ENCODE measurements at places on chromosomes 5 and 9. TPM values are rescaled to one million over a fixed set of nuclear protein-coding genes. Genes with fewer than 3 reads are reported as not detected.

- no peak for DNase-seq
Measured at GRCh38 chr5:163459462-163459818, 462 bp downstream of the NUDCD2 start.

DNA sequence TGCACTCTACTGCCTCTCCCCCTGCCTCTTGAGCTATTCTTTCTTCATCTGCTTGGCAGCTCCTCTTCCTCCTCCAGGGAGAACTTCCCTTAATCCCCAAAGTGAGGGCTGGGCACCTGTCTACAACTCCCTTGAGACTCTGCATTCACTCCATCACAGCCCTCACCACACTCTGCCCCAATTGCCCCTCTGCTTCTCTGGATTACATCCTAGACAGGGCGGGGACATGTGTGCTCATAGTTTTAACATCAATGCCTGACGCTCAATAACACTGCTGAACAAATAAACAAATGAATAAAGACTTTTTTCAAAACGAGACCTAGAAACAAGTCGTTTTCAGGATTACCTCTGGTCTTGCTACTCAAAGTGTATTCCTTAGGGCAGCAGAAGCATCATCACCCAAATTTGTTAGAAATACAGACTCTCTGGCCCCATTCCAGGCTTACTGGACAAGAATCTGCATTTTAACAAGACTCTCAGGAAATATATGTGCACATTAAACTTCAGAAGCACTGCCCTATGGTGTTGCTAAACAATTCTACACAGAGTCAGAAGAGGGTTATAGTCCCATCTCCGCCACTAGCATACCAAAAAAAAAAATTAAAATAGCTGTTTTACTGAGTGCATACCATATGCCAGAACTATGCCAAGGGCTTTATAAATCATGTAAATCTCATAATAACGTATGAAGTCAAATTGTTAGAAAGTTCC, 115.6 kb downstream of the CDK5RAP2 start:
- DNase-seq = no peak

PIP5K1B gene
- not detected for total RNA-seq

- DNase-seq = no peak
Measured at GRCh38 chr5:132059696-132060500, 557 bp upstream of the IL3 start.

DNA sequence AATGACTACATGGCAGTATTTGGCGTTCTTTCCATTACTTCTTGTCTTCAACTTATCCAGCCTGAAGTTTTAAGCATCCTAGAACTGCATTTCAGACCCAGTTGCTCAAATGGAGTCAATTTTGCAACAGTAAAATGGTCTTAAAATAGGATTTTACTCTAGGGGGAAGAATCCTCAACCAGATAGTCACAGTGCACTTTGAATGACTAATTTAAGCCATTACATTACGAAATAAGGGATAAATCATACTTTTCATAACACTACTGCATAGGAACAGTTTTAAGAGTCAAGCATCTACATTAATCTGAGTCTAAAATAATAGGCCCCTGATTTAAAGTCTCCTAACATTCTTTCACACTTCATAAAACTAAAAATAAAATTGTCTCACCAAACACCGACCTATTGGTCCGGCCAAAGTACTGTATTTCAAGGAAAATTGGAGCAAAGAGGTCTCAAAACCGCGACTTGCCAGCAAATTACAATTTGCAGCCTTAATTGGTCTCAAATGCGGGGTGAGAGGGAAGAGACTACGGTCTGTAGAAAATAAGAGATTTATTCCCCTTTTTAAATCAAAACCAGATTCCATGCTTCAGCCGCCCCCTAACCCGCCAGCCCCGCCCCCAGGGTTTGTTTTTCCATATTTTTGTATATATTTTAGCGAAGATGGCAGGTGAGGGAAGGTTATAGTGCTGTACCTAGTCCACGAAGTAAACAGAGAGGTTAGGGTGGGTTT, 1.2 kb upstream of the SMARCA2 start:
- no peak for DNase-seq

HSD17B3 gene
- not detected for total RNA-seq

DNA sequence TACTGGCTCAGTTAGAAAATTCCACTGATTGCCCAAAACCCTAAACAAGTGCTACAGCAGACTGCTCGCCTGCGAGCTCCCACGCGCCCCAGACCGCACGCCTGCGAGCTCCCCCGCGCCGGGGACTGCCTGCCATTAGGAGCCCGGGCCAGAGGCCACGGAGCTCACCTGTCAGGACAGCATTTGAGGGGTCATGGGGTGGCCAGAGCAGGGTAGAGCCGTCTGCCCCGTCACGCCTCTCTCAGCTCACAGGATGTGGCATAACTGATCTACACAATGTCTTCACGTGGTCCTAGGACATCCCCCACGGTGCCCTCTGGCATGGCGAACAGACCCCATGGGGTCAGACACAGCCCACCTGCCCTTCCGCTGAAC, 29.1 kb upstream of the LRRC14B start:
- no peak for DNase-seq

- DNase-seq = peak; percentile 90
Measured at GRCh38 chr5:149135536-149136201, 5.6 kb upstream of the ABLIM3 start.

ENHO gene
- total RNA-seq = not detected

DNA sequence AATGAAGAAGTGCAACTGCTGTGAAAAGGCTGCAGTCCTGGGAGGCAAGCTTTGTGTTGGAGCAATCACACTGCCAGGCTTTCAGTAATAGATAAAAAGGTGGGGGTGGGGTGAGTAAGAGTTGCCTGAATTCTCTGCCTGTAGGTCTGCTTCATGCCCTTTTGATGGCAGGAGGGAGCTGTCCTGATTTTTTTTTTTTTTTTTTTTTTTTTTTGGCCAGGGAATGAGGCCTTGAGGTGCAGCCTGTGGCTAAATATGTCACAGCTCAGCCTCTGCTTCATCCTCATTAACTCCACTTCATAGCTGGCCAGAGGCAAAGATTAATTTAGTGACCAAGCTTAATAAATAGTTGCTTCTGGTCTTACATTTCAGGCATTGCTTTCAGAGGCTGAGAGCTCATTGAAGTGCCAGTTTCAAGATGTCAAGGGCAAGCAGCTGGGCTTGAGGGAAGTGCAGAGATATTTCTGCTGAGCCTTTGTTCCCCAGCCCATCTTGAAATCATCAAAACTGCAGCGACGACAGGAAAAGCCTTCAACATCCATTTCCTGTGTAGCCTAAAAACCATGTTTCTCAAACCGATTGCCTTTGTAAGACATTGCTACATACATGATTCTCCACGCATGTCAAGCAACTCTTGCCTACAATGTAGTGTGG, 134.7 kb downstream of the MACIR start:
- no peak for DNase-seq

DNA sequence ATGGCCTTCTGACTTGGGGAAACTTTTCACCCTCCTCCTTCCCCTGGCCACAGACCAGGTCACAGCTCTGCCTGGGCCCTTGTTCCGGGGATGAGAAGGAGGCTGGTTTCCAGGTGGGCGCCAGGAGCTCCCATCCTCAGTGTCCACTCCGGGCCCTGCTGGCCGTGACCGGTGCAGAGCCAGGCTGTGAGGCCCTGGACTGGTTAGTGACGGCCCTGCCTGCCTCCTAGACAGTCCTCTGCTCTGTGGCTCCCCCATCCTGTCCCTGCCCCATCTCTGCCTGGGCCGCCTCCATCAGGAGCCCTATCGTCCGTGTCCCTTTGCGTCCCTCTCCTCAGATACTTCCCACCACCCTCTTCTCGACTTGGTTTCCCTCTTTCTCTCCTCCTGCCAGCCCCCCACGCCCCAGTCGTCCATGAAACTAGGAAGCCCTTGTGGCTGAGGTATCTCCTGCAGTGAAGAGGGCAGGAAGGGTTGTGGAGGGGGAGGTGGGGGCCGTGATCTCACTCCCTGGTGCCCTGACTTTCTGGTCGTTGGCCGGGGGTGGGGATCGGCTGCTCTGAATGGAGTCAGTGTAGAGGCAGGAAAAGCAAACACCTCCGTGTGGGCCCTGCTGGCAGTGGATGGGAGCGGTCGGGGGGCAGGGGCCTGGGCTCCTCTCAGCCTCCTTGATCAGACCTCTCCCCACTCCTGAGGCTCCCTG, 15.4 kb upstream of the CERCAM start:
- no peak for DNase-seq

MYO10 gene
- total RNA-seq = 99.8 TPM

GRCh38 chr9:16289639-16290038, 580.8 kb downstream of the BNC2 start:
- DNase-seq = no peak

GRCh38 chr9:129413537-129414376, 207.1 kb downstream of the C9orf50 start:
- DNase-seq = peak; percentile 98

IL5 gene
- total RNA-seq = not detected

DNA sequence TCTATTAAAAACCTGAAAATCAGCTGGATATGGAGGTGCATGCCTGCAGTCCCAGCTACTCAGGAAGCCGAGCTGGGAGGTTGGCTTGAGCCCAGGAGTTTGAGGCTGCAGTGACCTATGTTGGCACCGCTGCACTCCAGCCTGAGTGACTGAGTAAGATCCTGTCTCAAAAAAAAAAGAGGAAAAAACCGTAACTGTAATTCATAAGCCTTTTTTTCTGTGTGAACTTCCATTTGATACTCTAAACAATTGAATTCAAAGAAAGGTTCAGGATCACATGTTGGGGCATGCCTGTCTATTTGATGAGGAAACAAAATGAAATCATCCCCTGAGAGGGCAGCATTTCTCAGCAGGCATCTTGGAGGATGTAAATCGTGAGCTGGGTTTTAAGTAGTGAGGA, 38.8 kb downstream of the ITGA2 start:
- peak; percentile 94 for DNase-seq

DNA sequence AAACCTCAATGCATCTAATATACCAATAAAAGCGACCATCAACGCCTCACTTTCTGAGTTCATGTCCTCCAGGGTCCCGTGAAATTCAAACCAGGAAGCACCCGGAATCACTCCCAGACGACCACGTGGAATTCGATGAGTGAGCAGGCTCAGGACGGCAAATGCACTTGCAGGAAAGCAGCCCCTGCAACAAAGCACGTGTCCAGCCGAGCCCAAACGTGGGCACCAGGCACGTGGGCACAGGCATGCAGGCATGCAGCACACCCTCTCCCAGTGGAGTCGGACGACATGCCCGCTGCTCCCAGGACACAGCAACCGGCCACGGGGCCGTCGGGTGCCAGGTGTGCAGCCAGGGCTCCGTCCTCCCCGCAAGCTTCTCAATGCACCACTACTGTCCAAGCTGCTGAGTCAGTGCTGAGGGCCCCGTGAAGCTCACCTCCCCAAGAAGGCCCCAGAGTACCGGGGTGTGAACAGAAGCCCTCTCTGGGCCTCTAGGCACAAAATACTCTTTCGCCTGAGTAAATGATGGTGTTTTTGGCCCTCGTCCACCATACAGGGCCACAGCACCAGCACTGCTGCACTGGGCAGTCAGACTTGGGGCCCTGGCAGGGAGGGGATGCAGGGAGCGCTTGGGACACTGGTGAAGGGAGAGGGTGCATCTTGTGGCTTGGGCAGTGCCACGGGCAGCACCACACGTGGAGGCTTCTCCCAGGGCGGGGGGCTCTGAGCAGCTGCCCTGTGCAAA, 87.6 kb downstream of the VAV2 start:
- DNase-seq = no peak

MCCC2 gene
- 29.3 TPM for total RNA-seq

GRCh38 chr5:135632798-135633197, 54.0 kb upstream of the CXCL14 start:
- DNase-seq = no peak

DNA sequence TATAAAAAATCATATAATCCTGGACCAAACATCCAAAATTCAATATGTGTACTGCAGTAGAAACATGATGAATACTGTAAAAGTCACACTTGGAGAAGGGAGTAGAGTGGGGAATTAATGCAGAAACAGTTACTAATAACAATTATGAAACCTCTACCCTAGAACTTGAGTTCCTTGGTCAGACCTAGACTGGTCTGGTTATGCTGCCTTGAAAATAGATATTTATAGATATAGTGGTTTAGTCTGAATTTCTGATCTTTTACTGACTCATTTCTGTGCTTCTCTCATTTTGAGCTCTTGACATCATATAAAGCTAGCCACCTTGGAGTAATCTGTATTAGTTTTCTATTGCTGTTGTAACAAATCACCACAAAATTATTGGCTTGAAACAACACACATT, 808.7 kb upstream of the CDH10 start:
- DNase-seq = no peak

DNA sequence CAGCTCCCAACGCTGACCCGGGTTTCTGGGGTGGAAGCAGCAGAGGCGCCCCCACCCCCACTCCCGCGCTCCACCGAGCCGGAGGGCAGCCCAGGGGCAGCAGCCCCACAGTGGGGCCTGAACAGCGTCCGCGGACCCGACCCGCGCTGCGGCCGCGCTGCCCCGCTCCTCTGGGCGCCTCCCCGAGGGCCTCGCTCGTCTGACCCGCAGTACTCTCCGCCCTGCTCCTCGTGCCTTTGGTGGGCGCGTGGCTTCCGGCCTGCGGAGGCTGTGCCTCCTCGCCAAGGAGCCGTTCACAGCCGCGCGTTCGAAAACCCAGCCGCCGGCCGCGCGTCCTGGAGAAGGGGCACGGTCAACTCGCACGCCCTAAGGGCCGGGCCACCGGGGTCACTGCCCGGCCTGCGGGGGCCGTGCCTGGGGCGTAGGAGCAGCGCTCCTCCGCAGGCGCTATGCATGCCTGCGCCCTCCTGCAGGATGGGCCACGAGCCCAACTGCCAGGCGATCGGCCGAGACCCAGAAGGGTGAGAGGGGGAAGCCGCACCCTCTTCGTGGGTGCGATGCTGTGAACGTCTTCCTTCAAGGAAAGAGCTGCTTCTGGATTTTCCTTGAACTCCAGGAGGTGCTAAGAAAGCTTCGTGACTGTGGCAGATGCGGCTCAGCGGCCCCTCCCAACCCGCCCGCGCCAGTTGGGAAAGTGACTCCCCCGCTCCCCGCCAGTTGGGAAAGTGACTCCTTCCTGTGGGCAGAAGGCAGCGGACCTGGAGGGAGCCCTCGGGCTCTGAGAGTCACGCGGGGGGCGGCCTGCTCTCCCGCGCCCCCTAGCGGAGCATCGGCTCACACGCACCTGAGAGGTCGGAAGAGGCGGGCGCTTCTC, 82.7 kb downstream of the HSD17B3 start:
- DNase-seq = peak; percentile 47

GRCh38 chr5:173646692-173647091, 30.2 kb upstream of the BOD1 start:
- no peak for DNase-seq

ELOVL7 gene
- total RNA-seq = 0.09 TPM

GRCh38 chr9:3359048-3359692, 166.6 kb downstream of the RFX3 start:
- no peak for DNase-seq

GRCh38 chr9:134892221-134892620, 11.6 kb downstream of the FCN2 start:
- no peak for DNase-seq
